DND-41 (cell line): ENCODE measurements at places on chromosomes 6 and 20.
A peak's percentile ranks its signal among the peaks of the same experiment; 100 is the strongest.

DNA sequence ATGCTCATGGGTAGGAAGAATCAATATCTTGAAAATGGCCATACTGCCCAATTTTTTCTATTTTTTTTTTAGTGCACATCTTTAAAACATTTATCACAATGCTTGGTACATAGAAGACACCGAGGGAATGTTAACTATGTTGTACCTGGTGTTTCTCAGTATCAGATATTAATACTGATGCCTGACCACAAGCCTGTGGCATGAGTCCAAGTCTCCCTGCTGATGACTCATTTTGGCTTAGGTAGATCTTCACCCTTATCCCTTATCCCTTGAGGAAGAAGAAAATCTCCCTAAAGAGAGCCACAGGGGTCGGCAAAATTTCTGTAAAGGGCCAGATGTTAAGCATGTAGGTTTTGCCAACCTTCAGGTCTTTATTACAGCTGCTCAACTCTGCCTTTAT, 14.5 kb downstream of the CD109 start:
- DNase-seq: no peak

- DNase-seq: no peak
Measured at GRCh38 chr6:41547799-41548097, 1.6 kb downstream of the FOXP4 start.

DNA sequence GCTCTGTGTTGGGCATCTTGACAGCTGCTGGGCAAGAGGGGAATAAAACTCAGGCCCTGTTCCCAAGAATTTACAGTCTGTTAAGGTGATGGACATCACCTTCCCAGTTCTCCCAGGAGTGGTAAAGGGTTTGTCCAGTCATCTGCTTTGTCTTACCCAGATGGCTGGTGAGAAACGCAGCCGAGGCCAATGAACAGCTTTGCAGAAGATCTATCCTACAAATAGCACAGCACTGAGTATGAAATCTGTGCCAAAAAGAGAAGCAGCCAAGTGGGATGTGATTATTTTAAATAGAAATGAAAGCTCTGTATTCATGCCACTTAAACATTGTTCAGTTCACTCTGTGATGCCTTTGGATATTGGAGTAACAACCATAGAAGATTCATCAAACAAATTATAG, 132.7 kb upstream of the SLC22A16 start:
- no peak for DNase-seq

DNA sequence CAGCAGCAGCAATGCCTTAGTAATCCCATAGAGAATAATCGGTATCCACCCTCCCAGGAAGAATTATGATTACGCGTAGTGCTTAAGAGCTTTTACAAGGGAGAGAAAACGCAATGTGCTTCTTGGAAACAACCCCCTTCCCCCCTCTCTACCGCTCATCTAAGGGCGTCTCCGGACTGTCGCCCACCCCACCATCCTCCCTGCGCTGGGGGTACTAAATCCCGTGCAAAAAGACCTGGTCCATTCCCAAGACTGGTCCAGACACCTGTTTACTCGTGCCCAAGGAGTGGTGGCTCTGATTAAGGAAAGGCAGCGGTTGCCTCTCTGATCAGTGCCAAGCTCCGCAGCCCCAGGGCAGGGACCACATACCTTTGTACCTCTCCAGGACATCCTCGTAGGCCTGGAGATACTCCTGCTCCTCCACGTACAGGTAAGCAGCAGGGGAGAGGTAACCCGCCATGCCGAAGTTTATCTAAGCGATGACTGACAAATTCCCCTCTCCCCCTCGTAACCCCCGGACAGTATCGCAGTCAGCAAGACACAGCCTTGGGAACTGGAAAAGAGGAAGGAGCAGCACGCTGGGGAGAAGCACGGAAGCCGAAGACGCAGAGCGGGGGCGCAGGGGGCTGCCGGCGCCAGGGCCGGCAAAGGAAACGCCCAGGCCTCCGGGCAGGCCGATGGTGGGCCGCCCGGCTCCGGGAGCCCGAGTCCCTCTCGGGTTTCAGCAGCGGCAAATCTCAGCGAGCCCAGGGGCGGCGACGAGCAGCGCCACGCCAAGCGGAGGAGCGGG, 112.0 kb upstream of the BEND6 start:
- DNase-seq: no peak

DNA sequence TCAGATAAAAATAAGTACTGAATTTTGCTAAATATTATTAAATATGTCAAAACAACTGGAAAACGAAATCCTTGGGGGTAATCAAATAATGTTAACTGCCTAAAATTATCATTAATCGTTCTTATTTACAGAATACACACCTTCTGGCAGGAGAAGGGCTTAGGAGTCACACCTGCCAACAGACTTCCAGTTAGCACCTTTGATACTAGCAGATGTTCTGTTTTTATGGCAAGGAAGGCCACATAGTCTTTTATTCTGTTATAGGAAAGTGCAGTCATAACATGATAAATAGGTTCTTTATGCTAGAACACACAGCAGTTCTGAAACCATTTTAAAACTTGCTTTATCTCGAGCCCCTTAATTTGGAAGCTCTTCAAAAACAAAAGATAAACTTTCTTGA, 464.1 kb downstream of the UTRN start:
- DNase-seq: no peak

- DNase-seq: no peak
Measured at GRCh38 chr6:130000526-130001421, 17.6 kb upstream of the L3MBTL3 start.

DNA sequence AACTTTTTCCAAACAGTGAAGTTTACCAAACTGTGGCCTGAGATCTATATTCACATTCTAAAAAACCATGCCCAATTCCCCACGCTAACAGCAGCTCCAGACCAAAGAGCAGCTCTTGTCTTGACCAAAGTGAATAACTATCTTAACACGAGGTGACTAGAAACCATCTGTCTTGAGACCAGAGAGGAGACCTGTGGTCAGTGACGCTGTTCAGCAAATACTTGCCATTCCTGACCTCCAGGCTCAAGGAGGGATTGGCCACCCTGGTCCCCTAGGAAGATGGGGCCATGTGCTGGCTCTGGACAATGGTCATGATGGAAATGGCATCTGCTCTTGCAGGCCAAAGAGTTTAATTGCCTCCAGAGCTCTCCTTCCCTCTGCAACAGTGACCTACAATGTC, 104.4 kb upstream of the CD93 start:
- DNase-seq: no peak

DNA sequence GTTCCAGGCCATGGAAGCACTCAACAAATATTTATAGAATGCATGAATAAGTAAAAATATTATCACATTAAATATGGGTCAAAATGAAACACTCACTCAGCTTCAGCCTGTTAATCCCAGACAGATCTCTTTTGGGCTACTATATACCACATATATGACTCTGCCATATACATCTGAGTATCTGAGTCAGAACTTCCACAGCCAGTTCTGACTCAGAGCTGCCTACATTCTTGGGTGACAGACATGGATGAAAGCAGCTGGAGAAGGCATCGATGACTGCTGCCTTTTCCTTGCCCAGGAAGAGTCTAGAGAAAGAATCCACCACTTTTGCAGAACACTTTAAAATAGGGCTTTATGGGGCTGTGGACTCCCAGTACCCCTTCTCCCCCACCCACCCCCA, 11.5 kb upstream of the PDYN start:
- DNase-seq: no peak

DNA sequence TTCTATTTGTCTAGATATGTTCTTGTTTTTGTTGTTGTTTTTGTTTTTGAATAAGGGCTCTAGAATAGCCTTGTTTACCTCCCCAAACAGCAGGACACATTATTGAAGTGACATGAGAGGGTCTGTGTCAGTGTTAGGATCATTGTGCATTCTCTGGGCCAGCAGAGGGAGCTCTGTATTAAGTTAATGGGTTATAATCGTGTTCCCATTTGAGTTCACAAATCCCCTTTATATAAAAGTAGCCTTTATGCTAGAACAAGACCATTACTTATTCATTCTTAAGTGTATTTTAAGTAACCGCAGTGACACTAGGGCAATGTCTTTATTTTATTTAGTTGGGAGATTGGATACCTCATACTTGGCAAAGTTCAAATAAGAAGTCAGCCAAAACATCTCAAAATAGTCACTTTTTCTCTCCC, 44.8 kb downstream of the STK4 start:
- peak; percentile 53 for DNase-seq

GRCh38 chr20:15071085-15071808, 733.8 kb upstream of the FLRT3 start:
- DNase-seq: no peak

DNA sequence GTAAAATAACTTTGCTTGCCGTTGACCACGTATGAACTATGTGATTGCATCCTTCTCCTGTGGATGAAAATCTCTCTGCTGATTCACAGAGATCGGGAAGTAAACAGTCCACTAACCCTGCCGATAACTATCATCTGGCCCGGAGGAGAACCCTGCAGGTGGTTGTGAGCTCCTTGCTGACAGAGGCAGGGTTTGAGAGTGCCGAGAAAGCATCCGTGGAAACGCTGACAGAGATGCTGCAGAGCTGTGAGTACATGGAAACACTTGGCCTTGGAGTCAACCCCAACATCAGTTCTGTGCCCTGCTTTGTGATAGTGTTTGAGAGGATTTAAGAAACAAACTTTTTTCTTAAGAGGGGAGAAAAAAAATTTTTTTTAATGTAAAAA, 937 bp downstream of the TAF8 start:
- no peak for DNase-seq

DNA sequence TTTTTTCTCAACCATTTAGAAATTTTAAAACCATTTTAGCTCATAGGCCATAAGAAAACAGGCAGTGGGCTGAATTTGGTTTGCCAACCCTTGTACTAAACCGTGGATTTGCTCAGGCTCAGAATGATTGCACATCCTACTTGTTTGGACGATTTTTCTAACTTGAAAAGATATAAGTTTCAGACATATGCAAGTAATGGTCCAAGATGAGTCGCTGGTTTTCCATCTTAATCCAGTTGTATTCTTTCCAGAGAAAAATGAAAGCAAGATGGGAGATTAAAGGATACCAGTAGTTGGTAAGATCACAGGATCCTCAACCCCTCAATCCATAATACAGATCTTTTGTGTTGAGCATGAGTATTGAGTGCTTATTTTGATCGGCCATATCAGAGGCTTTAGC, 250.9 kb downstream of the TINAG start:
- no peak for DNase-seq

DNA sequence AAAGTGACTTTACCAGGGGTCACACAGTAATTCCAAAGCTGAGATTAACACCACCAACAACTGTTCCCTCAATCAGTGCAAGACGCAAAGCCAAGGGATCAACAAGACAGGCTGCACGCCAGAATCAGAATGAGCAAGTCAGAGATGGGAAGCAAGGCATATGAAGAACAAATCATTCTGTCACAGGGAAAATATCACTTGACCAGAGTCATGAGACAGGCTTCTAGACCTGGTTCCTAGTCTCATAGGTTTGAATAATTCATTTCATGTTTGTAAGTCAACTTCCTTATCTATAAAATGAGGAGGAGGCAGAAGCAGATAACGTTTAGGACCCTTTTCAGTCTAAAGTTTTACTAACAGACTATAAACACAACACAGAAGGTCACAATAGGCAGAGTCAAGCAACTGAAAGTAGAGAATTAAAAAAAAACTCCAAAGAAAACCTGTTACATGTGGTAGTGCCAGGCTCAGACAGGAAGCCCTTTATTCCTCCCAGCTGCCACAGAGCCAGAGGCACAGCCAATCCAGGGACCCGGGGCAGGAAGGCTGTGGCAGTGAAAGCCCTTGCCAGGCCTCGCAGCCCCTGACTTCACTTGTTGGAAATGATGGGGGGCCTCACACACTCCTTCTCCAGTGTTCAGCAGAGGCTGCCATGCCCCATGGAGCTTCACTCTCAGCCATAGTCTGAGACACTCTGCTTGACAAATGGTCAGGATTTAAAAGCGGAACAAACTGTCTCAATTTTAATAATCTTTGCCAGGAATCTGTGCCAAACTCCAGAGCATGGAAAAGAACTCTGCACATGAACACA, 29.2 kb upstream of the DST start:
- peak; percentile 74 for DNase-seq

DNA sequence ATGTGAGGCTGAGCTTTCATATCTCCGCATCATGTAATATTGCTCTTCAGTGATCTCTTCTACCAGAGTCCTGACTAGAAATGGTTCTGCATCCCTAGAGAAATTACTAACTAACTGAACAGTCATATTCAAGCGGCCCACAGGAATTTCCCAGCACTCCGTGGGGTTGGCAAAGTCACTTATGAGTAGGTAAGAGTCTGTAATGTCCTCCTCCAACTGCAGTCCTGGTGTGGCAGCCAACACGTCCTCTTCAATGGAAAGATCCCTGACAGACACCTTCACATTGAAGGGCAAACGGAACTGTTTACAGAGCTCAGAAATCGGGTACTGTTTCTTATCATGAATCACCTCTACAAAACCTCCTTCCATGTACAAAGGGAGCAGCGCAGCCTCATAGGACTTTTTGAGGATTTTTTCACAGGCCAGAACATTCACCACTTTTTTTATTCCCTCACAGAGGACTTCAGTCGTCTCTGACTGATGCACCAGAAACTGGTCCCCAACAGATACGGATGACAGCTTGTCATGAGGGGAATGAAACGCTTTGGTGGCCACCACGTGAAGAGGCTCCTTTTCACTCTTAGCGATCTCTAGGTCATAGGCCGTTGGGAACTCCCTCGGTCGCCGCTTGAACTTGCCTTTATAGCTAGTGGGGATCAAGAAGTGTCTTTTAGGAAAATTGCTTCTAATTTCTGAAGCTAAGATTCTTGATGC, 87.7 kb downstream of the THEMIS start:
- DNase-seq: no peak

GRCh38 chr6:160426136-160426535, 78.0 kb downstream of the SLC22A3 start:
- no peak for DNase-seq

- DNase-seq: no peak
Measured at GRCh38 chr6:150183105-150183504, 40.3 kb downstream of the PPP1R14C start.
